HT1080 (cell line): ENCODE measurements at places on chromosomes 11 and 22. TPM values are rescaled to one million over a fixed set of nuclear protein-coding genes. Genes with fewer than 3 reads are reported as not detected.
A peak's percentile ranks its signal among the peaks of the same experiment; 100 is the strongest.

GRCh38 chr11:18699848-18700261 lies 1.3 kb downstream of the TMEM86A start:
- DNase-seq, result no peak

GRCh38 chr11:61058583-61059259 lies 43.6 kb upstream of the CD5 start:
- no peak for DNase-seq

DNA sequence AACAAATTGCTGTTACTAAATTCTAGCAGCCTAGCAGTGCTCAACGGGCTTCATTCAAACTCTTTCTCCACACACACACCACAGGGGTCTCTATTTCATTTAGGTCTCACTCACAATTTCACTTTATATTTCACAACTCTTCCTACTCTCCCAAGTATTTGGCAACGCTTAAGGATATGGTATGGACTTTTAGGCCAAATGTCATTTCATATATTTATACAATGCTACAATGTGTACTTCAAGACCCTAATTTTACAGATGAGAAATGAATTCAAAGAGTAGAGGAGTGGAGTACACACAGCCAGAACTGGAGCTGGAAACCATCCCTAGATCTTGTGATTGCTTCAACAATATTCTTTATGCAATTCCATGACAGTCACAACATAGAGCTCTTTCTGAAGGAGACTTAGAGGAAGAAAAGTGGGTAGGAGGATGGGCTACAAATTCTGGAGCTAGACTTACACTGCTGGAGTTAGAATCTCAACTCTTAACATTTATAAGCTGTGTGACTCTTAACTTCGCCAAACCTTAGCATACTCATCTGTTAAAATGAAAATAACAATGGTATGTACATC lies 2.5 kb upstream of the MS4A13 start:
- no peak for DNase-seq

GRCh38 chr11:14140991-14141390 lies 178.5 kb downstream of the SPON1 start:
- no peak for DNase-seq

DNA sequence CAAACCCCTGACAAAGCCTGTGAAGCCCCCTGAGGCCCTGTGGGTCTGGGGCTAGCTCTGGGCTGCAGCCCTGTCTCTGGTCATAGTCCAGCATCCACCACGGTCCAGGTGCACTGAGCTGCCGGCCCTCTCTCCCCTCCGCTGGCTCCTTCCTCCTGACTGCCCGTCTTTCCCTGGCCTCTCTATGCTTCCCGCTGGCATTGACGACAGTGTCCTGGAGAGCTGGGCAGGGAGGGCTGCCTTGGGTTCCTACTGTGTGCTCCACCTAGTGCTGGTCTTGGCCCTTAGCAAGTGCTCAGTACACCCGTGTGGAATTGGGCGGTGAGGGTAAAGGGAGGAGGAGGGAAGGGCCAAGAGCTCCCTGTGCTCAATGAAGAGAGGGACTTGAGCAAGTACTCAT lies 868 bp upstream of the MYEOV start:
- DNase-seq, result no peak

DNA sequence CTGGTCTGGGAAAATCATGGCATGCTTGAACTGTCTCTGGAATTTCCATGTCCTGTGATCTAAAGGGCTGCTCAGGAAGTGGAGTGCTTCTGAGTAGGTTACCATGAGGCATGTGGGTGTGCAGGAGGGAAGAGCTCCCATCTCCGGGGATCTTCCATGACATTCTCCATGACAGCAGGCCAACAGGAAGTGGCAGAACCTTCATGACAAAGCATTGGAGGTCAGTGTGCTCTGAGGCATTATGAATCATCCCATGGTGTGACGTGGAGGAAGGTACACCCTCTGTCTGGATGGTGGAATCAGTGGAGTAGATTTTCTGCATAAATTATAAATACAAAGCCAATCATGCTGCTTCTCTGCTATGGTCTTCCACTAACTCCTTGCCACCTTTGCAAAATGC lies 139.6 kb upstream of the E2F8 start:
- DNase-seq, result peak; percentile 97

GRCh38 chr11:68908273-68908672 lies 4.6 kb downstream of the IGHMBP2 start:
- no peak for DNase-seq

DNA sequence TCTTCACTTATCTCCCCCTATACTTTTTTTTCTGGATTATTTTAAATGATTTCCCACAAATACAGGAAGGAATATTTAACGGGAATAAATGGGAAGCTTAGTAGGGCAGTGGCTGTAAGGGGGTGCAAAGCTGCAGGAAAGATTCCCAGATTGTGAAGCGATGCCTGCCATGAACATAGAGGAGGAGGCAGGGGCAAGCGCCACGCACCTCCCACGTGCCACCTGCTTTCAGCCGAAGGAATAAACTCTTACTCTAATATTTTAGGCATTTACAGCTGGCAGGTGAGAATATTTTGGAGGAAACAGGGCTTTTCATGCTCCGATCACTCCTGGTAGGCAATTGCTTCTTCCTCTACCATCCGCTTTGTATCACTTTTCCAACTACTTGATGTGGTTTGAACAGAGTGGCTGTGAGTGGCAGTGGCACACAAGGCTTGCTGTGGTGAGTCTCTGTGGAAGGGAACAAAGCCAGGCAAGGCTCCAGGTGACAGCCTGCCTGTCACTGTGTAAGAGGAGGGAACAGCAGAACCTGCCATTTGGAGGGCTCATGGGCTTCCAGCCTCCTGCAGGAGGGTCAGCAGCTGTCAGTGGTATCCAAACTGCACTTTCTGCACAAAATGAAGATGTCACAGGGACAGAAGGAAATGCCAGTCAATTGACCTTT lies 54.5 kb upstream of the PLET1 start:
- no peak for DNase-seq

- no peak for DNase-seq
Measured at GRCh38 chr11:121886996-121887395, 229.0 kb downstream of the BLID start.

GRCh38 chr11:28038775-28039174 lies 69.2 kb downstream of the KIF18A start:
- no peak for DNase-seq

PLA2G6 gene
- 2.9 and 3.3 TPM in 2 replicates for total RNA-seq

CDC45 gene
- 56.6 and 59.7 TPM in 2 replicates for total RNA-seq

MCAT gene
- total RNA-seq, result 22.5 and 34.6 TPM in 2 replicates

C1QTNF5 gene
- 0.96 and 1.8 TPM in 2 replicates for total RNA-seq

SLC37A2 gene
- total RNA-seq, result 9.9 and 10.1 TPM in 2 replicates

LRRC74B gene
- not detected in 2 replicates for total RNA-seq

SLC22A24 gene
- not detected in 2 replicates for total RNA-seq

PKNOX2 gene
- 0.10 TPM in 1 of 2 replicates, not detected in the other for total RNA-seq

SLC22A6 gene
- not detected in 2 replicates for total RNA-seq

FREY1 gene
- 0.76 and 0.97 TPM in 2 replicates for total RNA-seq

PRPF19 gene
- 212 and 250 TPM in 2 replicates for total RNA-seq

PGA5 gene
- total RNA-seq, result not detected in 2 replicates

GGTLC2 gene
- not detected in 2 replicates for total RNA-seq
